ENCODE measurements at places on chromosomes 4 and X.

- DNase-seq = no peak
These were observed 761.8 kb upstream of the ATOH1 start for GRCh38 chr4:93066749-93067148.

GRCh38 chrX:45329217-45329616 is 128.5 kb upstream of the DIPK2B start:
- no peak for DNase-seq

DNA sequence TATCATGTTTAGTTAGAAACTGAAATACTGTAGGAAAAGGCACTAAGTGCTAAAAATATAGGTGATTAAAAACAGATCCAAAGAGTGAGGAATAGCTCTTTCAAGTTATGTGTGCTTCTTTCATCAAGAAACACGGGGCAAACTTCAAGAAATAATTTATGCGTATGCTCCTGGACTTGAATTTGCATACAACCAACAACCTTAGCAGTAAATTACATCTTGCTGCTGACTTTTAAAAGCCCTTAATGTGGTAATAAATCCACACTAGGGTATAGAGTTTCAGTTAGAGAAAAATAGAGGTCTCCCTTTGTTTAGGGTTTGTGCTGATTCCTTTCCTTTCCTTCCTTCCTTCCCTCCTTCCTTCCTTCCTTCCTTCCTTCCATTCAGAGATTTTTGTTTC is 94.5 kb upstream of the GC start:
- DNase-seq = no peak

DNA sequence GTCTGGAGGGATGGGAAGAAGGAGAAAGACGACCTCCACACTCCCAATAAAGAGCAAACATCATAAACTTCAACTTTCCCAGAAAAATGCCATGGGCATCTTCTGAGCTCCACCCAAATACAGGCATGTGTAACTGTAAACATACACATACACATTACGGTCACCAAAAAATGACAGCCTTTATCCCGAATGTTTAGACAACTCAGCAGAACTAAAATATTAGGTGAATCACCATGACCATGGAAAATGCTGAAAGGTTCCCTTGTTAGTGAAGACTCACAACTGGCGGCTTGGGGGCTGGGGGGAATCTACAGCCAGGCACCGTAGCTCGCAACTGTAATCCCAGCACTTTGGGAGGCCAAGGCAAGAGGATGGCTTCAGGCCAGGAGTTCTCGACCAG is 33.0 kb downstream of the PRKX start:
- no peak for DNase-seq

DNA sequence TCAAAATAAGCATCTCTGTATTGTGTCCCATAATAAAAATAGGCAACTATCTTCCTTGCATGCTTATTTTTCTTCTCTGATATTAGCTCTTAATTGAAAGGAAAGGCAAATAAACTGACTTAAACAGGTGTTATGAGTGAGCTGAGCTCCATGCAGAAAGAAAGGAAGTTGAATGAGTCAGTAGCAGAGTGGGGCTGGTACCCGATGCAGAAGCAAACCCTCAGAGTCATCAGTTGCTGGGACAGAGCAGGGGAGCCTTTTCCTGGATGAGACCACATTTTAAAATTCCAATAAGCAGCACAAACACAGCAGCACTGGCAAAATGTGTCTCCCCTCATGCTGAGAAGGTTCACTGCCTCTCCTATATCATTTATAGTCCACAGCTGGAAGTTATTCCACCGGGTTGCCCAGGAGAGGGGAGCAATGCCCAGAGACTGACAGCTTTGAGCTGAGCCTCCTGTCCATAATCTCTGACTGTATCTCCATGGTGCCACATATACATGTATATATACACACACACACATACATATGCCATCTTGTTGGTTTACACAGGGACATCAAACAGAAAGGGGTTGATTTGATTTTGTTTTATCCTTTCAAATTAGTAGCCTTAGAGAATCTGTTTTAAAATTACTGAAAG is 274.3 kb upstream of the PPARGC1A start:
- no peak for DNase-seq

- no peak for DNase-seq
These were observed 124.5 kb upstream of the NOCT start for GRCh38 chr4:138890891-138891570.

- DNase-seq = no peak
These were observed 198.0 kb downstream of the CBR4 start for GRCh38 chr4:168811786-168812651.

DNA sequence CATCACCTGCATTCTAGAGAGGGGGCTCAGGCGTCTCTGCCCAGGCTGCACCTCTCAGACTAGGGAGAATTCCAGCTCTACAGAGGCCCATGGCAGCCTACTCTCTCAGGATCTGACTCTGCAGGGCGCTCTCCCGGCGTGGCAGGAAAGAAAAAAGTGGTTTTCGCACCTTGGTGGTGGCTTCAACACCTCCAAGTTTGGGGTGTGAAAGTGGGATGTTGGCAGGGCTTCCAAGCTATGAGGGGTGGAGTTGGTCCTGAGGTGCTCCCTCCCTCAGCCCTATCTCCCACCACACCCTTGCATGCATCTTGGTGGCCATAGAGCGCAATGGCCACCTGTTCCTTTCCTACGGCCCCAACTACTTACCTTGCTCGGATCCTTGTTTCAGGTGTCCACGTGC is 166.5 kb downstream of the VSIG4 start:
- no peak for DNase-seq

GRCh38 chr4:20253735-20254409 is 2.2 kb downstream of the SLIT2 start:
- DNase-seq = no peak

DNA sequence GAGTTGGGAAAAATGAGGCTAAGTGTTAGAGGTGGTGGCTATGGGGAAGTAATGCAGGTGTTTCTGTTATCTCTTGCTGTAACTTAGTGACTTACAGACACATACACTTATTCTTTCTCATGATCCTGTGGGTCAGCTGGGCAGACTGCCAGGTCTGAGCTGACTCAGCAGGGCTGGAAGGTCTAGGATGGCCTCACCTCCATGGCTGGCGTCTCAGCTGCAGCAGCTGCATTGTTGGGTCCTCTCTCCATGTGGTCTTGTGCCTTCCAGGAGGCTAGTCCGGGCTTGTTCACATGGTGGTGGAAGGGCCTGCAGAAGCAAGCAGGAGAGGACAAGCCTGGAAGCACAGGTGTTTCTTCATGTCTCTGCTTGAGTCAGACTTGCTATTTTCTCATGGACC is 172.7 kb downstream of the NHS start:
- no peak for DNase-seq

GRCh38 chr4:171340258-171340657 is 472.9 kb upstream of the GALNTL6 start:
- DNase-seq = no peak

DNA sequence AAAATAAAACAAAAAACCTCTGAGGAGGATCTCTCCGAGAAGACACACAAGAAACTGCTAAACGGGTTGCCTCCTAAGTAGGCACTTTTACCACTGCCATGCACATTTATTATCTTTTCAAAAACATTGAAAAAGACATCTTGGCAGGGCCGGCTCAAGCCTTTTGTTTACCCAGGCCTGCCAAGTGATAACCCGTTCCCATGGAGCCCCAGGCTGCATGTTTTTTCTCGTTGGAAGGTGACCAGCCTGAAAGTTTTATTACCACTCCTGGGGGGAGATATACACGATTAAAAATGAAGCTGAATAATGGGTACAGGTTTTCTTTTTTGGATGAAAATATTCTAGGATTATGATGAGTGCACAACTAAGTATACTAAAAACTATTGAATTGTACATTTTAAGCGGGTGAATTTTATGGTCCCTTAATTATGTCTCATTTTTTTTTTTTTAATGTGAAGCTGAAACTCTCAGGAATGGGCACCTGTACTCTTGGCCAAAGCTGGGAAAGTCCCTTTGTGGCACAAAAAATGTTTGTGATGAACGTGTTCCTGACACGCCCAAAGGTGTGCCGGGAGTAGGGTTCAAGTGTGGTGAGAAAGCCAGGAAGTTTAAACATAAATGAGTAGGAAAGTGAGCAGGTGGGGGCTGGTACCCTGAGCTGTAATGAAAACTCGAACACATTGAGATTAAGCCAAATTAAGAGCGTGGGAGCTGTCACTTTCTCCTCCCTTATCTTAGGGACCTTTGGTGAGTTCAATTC is 1.5 kb upstream of the MAP7D2 start:
- DNase-seq = no peak

DNA sequence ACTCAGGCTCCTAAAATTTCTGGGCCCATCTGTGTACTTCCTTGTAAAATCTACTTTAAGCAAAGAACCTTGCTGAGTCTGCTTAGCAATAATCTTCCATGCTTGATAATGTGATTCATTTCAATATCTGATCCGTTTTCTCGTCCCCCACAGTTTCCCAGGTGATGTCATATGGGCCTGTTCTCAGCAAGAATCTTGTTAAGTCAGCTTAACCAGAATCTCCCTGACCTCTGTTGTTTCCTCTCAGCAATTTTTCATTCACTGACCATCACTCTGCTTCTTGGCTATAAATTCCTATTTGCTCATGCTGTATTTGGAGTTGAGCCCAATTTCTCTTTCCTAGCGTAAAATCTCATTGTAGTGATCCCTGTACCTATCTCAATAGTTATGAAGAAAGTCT is 13.9 kb downstream of the CSN2 start:
- no peak for DNase-seq

DNA sequence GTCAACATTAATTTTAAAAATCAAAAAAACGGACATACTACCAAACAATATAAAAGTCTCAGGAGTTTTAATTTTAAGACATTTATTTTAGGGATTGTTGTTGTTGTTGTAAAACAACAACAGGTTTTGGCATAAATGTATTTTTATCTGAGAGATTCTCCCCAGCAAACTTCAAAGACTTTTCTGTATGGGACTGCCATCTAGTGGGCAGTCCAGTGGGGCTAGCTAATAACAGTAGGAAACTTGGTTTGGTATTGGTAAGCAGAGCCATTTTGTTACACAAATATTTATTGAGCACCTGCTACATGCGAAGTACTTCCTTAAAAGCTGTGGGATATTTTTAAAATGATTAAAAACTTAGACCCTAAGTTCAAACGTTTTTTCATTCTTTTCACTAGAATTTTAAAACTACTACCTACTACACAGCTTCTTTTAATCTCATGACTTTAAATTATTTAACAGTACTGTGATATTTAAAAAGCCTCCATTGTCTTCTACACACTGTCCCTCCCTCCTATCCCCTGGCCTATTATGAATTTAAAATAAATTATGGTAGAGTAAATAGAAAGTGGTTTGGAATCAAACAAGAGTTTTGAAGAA is 1028.4 kb upstream of the INTU start:
- no peak for DNase-seq

DNA sequence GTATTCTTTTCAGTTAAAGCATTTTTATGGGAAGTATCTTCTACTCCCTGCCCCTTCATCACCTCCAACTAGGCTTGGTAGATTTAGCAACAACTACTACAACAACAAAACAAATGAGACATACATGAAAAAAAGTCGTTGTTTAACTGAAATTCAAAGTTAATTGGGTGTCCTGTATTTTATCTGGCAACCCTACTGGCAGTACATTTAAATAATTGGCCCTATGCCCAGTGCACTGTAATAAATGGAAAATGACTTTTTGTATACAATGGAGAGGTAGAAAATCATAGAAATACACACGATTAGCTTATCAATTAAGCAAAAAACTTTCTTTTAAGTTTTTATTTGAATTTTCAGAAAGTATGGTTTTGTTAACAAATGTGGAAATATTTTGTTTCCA is 21.4 kb upstream of the CLGN start:
- no peak for DNase-seq

DNA sequence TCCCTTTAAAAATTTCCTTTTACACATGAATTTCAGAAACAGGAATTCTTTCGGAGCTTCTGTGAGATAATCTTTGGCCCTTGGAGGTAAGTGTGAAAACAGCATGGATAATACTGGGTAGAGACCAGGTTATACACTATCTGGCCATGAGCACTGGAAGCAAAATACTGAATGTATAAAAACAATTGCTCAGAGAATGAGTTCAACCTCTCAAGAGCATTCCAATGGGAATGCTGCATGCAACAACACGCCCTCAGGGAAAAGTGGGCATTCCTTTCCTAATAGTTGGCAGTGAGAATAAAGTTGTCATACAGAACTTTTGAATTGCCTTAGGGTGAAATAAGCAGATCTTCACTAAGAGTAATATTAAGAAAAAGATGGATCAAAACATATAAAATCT is 574.8 kb upstream of the DIPK2B start:
- DNase-seq = no peak

DNA sequence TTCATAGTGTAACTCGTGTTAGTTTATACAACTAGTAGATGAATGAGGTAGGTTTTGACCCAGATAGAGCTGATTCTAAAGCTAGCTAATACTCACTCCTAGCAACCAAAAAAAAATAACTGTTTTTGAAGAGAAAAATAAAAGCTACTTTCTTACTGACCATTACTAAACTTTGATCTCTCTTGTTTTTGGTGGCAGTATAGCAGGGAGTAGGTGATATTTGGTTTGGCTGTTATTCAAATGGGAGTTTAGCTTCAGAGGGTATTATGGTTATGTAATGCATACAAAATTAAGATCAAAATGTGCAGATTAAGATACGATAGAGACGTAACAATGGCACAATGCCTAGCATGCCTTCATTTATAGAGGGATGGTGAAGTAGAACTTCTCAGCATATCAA is 1104.5 kb downstream of the PCDH19 start:
- no peak for DNase-seq

- DNase-seq = no peak
These were observed 147.9 kb downstream of the AMMECR1 start for GRCh38 chrX:110170029-110170428.

DNA sequence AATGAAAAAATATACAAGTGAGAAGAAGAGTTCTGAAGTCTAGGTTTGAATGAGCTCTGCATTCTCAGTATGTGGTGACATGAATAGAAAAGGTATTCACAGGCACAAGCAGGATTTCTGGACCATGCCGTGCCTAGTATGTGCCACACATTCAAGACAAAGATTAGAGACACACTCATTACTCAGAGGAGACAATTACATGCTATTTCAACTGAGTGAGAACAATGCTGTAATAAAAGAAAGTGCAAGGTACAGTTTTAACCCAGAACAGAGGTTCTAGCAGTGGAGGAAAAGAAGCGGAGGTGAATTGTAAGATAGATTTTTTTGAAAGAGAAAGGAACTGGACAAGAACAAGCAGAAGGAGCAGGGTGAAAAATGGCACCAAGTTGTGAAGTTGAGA is 121.0 kb upstream of the RASGEF1B start:
- DNase-seq = no peak

DNA sequence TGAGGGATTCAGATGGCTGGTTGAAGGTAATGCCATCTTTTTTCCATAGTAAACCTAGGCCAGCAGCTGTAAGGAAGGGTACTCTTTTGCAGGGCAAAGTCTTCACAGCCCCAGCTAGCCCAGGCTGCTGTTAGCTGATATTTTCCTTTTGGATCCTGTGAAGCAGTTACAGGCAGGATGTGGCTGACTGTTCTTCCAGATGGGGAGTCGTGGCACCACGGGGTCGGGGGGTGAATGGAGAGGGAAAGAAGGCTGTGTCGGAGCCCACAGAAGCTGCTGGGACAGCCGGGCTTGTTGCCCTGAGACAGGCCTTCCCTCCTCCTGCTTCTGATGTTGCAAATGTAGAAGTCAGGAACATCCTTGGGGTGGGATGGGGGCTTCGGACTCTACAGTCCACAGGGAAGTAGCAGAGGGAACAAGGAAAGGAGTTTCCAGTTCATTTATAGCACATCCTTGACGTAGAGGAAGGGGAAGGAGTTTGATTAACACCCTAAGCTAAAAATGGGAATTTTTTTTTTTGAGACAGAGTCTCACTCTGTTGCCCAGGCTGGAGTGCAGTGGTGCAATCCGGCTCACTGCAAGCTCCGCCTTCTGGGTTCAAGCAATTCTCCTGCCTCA is 64.6 kb upstream of the TMEM150C start:
- no peak for DNase-seq

- no peak for DNase-seq
These were observed 1.3 kb downstream of the SLC6A8 start for GRCh38 chrX:153688911-153689590.

- no peak for DNase-seq
These were observed 5.2 kb downstream of the MAP9 start for GRCh38 chr4:155371432-155372043.

All from T-helper 2 cell (primary cell).